ENCODE measurements at places on chromosomes 5 and 9.

GRCh38 chr5:114648940-114649339 lies 287.1 kb downstream of the KCNN2 start:
- DNase-seq, result no peak

DNA sequence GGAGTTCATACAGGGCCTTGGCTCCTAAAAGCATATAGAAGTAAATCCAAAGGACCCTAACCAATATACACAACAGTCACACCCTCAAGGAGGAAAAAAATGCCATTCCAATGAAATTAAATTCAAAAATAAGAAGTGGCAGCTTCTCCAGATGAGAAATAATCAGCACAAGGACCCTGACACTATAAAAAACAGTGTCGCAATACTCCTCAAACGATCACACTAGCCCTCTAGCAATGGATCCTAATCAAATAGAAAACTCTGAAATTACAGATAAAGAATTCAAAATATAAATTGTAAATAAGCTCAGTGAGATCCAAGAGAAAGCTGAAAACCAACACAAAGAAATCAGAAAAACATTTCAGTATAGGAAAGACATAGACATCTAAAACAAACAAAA lies 33.5 kb upstream of the HTR4 start:
- DNase-seq, result no peak

DNA sequence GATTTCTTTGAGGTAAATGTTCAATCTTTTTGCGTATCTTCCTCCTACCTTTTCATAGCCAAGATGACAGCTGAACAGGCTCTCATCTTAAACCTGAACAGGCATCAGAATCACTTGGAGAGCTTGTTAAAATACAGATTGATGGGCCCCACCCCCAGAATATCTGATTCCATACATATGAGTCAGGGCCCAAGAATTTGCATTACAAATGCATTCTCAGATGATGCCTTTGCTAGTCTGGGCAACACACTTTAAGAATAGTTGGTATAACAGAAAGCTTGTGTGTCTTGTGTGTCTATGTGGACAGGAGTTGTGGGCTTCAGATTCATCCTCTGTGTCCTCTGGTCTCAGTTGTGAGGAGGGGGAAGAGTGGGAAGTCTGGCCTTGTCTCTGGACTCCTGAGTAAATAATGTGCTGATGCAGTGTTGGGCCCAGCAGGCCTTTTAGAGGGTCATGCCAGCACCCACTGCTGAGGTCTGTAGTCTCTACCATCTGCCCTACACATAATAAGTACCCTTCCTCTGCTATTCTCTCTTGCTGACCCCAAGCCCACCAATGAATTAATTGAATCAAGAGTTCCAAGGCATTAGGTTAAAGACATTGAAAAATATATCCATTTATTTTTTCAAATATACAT lies 43.1 kb downstream of the PTCD2 start:
- DNase-seq, result no peak

- DNase-seq, result no peak
Measured at GRCh38 chr5:150124111-150124557, 31.5 kb downstream of the PDGFRB start.

DNA sequence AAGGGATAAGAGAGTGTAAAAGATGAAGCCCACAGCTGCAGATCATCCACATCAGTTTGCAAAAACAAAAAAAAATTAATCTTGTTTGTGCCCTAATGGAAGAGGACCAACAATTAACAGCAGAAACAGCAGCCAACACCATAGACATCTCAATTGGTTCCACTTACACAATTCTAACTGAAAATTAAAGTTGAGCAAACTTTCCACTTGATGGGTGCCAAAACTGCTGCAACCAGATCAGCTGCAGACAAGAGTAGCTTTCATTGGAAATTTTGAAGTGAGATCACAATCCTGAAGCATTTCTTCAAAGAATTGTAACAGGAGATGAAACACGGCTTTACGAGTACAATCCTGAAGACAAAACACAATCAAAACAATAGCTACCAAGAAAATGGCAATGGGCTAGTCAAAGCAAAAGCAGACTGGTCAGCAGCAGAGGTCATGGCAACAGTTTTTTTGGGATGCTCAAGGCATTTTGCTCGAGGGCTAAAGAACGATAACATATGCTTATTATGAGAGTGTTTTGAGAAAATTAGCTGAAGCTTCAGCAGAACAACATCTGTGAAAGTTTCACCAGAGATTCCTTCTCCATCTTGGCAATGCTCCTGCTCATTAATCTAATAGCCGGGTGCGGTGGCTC lies 4.1 kb upstream of the RBM27 start:
- no peak for DNase-seq

DNA sequence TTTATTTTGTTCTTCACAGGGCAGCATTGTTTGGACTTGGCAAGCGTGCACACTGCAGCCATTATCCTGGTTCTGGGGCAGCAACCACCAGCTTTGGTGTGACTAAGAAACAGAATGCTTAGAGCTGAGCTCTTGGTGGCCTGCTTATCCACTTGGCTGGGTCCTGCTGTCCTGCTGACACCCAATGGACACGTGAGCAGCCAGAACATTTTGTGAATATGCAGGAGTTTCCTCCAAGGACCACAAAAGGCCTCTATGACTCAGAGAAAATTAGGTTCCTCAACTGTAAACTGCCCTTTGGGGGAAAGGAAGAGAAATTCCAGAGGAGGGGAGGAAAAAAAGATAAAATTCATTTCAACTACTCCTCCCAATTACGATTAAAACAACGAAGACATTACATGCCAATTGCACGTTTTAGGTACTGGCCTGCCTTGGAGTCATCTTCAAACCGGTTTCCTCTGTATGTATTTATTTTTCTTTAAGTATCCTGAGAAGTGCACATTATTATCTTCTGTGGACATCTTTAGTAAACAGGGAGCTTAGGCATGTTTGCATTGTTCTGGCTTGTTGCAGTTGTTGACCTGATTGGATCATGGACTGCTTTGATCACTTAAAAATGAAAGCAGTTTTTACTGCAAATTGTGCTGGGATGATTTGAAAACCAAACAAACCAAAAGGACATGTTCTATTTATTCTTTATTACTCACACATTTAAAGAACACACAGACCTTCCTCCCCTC lies 82.3 kb upstream of the TLE4 start:
- DNase-seq, result no peak

DNA sequence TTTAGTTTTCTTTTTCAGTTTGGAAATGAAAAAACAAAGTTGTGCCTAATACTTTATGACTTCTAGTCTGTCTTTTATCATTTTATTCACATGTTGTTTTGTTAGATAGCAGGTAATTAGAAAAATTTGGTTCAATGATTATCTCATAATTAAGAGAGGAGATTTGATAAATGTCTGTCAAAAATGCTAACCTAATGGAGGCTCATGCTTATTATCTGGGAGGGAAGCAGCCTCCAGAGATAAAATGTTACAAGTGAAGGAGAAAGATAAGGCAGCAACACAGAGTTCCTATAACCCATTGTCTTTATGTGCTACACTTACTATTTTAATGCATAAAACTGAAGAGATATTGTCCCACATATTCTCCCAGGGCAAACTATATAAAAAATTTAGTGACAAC lies 53.5 kb downstream of the SLC27A6 start:
- DNase-seq, result no peak

DNA sequence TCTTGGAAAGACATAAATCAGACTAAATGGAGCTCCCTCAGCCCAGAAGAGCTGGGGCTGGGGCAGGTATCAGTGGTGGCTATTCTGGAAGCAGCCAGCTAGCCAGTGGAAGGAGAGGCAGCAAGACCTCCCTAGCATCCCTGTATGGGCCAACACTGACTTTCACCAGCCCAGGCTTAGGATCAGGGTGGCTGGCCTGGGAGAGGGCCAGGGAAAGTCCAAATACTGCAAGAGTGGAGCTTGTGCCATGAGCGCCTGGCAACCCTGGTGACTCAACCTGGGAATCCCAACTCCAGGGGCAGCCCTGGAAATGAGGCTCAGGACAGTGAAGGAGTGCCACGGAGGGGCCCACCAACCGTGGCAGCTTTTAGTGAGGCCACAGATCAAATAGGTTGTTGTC lies 7.6 kb upstream of the IRF1 start:
- DNase-seq, result peak; percentile 71

DNA sequence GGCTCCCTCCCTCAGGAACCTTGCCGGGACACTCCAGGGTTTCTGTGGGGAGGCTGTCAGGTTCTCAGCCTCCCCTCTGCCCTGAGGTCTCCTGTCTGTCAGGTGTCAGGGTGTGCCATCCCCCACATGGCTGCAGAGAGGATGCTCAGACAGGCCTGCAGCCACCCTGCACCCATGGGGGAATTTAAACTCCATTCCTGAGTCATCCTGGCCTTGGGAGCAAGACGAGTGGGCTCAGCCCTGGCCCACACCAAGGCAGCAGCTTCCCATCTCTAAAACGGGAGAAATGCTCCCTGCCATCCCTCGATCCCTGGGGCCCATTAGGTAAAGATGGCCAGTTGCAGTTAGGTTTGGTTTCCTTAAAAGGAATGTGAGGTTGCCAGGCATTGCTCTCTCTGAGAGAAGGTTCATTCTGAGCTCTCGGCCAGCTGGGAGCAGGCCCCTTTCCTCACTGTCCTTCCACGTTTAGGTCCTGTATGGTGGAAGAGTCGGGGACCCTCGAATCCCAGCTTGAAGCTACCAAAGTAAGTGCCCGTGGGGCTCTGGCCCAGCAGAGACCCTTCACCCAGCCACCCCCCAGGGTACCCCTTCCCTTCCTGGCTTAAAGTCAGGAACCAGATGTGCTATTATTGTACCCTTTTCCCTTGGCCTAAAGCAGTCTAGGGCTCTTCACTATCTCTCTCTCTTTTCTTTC lies 26.6 kb downstream of the DYNC2I2 start:
- no peak for DNase-seq

DNA sequence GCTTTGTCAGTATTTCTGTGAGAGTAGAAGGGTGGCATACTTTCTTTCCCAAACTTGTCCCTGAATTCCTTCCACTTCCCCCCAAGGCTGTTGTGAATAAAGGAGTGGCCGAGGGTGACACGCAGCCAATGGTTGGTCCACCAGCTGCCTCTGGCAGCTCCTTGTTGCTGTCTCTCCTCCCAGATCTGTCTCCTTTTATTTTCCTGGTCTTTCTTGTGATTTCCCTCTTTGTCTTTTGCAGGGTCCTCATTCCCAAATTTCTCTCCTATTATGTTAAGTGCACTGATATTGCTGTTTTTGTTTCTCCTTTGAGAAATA lies 137.5 kb upstream of the HMHB1 start:
- no peak for DNase-seq

DNA sequence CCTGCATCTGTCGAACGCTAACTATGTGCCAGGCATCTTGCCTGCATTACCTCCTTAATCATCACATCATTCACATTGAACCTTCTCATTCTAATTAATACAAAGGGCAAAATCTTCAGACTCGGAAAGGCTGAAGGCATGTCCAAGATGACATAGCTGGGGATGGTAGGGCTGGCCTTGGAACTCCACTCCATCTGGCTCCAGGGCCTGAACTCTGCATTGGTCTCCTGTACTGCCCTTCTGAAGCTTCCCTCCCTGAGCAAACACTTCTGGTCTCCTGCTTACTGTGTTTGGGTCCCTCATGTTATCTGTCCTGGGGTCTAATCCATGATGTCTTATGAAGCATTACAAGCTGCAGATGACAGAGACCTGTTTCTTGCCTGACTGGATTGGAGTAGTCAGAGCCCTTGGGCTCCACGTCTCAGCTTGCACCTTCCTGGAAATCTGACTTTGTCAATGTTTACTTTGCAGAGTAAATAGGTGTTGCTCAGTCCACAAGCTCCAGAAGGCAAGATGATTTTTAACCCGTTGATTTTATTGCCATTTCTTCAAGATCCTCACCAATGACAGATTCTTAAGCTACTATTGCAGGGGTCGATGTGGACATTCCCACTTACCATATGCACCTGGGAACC lies 106.1 kb downstream of the GALNT10 start:
- DNase-seq, result no peak

DNA sequence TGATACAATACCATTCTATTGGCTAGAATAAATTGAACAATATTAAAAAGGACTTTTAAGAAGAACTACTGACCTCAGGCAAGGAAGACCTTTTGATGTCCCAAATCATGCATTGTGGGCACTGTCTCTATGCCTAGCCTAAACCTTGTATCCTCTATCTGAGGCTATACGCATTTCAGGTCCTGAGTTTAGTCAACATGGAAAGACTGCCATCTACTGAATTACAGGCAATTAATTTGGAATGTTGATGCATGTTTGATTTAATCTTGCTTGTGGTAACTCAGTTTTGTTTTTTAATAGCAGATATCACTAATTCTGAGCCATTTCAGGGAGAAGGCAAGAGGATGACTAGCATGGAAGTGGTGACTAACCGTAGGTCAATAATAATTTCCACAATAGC lies 585.3 kb upstream of the CCNG1 start:
- DNase-seq, result no peak

DNA sequence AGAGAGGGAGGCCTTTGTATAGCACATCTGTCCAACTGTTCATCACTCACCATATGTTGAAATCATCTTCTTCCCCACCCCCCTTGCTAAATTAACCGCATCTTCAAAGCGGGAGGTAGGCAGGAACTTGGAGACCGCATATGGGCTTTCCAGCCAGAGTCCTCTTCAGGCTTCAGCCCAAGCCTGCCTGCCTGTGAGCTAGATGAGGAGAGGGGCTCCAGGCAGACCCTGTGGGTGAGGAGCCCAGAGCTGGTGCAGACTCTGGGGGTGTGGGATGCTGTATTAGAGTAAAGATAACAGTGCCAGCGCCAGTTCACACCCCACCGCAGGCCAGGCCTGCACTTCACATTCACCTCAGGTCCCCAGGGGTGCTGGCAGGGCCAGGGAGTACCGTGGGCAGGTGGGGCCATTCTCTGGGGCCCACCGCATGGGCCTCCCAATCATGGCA lies 16.2 kb downstream of the PRRC2B start:
- no peak for DNase-seq

DNA sequence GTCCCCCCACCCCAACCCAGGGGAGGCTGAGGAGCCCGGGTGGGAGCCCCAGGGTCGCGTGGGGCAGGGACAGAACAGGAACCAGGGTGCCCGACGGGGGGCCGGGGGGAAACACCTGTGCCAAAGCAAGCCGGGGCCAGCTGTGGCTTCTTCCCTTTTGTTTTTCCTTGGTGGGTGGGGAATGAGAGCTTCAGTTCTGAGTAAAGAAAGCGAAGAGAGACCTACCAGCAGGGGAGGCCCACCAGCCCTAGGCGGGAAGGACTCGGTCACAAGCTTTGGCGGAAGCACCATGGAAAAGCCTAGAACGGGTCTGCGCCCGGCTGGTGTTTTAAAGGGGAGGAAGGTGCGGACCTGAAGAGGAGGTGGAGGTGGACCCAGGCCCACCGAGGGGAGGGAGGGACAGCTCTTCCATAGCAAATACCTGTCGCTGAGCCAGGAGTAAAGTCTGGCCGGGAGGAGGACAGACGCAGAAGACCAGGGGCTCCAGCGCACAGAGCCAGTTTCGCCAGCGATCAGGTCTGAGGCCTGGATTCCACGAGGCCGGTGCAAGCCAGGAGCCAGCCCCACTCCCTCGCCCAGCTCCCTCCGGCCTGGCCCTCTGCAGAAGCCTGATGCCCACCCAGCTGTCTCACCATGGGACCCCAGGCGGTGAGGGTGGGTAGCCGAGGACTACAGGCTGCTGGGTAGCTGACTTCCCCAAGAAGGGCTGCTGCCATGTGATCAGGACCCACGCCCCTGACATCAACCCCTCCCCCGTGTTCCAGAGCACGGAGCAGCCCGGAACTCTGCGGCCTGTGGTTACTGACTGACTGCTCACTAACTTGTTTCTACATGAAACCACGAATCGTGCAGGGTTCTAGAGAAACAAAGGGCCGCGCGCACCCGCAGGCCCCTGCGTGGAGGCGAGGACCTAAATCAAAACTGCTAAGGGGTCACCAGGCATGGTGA lies 849 bp upstream of the MGAT1 start:
- peak; percentile 87 for DNase-seq

- no peak for DNase-seq
Measured at GRCh38 chr9:129874261-129875101, 39.2 kb downstream of the USP20 start.
